ENCODE measurements at places on chromosomes 1 and 21. TPM values are rescaled to one million over a fixed set of nuclear protein-coding genes. Genes with fewer than 3 reads are reported as not detected.

CAPN8 gene
- total RNA-seq, result 97.2 TPM

LAMB3 gene
- total RNA-seq, result 58.5 TPM

AMY2A gene
- total RNA-seq, result not detected

AKR7A3 gene
- 1.8 TPM for total RNA-seq

GBP1 gene
- 39.3 TPM for total RNA-seq

CALML6 gene
- 0.29 TPM for total RNA-seq

All from ureter (tissue), 1 donor.